ENCODE measurements at places on chromosomes 13 and 19.

GRCh38 chr13:49214917-49215376, 5.2 kb upstream of the MLNR start:
- DNase-seq, result no peak

DNA sequence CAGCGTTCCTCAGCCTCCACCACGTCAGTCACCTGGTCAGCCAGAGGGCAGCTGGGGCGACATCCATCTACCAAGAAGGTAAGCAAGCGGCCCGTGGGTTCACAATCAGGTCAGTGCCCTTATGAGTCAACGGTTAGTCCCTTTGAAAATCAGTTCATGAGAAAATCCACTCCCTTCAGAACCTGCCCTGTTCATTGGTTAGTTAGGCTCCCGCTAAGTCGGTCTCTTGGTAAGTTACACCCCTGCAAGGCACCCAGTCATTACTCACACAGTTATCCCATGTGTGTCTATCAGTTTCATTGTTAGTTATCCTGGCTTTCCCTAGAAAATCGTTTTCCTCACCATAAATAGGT, 564 bp downstream of the SIGLECL1 start:
- DNase-seq, result no peak

- no peak for DNase-seq
Measured at GRCh38 chr19:1417145-1417544, 9.8 kb downstream of the DAZAP1 start.

- DNase-seq, result no peak
Measured at GRCh38 chr19:51586103-51586728, 15.1 kb downstream of the ZNF175 start.

- DNase-seq, result no peak
Measured at GRCh38 chr13:25178070-25178469, 6.0 kb upstream of the AMER2 start.

GRCh38 chr13:25493931-25494640, 122.3 kb downstream of the ATP8A2 start:
- DNase-seq, result no peak

DNA sequence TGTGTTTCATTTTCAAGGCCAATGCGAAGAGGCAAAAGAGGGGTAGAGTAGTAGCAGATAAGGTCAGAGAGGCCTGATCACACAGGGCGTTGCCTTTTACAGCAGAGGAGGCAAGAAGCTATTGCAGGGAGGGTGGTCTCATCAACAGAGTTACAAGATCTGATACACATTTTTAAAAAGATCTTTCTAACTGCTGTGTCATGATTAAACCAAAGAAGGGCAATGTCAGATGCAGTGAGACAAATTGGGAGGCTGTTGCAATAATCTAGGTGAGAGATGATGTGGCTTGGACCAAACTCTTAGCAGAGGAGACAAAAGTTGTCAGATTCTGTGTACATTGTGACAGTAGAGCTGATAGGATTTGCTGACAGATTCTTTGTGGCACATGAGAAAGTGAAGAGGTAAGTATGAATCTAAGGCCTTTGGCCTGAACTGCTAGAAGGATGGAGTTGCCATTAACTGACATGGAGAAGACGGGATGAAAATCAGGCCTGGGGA, 13.0 kb upstream of the LRRC63 start:
- DNase-seq, result no peak

DNA sequence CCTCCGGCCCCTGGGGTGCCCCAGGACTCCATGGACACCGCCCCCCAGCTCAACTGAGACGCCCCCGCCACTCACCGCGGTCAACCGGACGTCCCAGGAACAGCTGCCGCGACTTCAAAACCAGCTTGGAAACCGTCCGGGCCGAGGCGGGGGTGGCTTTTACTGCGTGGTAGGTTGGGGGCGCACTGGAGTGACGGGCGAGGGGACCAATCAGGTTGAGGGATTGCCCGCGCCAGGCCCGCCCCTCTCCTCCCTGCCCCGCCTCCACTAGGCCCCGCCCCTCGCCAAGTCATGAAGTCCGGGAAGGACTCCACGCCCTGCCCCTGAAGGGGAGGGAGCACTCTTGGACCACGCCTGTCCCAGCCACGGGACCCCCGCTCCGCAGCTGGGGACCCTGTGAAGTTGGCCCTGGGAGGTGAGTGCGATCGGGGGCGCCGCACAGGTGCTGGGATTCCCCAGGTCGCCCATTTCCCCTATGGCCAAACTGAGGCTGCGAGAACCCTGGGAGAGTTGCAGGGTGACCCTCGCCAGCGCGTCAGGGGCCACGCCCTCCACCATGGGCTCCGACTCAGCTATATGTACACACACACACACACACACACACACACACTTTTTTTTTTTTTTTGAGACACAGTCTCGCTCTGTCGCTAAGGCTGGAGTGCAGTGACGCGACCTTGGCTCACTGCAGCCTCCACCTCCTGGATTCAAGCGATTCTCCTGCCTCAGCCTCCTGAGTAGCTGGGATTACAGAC, at the start of gene PLIN3:
Gene PLIN3 (minus strand): TSS at position 134 of the 752 bp plus-strand sequence. CDS start 6,273 bp downstream, outside the sequence.
- peak; percentile 100 for DNase-seq

- DNase-seq, result no peak
Measured at GRCh38 chr19:34452723-34453122, 24.5 kb downstream of the UBA2 start.

DNA sequence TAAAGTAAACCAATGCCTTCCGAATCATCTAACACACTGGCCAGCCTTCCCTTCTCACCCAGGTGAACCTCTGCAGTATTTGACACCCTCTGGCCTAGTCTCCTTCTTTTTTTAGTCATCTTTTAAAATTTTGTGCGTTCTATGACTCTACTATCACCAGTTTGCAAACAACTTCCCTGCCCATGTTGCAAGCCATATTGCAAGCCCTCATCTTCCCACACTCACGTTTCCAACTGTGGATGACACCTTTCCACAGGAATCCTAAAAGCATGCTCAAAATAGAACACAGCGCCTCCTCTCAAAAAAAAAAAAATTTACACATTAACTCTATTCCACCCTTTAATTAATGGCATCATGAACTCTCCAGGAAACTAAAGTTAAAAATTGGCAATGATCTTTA, 440.1 kb downstream of the EFNB2 start:
- DNase-seq, result no peak

DNA sequence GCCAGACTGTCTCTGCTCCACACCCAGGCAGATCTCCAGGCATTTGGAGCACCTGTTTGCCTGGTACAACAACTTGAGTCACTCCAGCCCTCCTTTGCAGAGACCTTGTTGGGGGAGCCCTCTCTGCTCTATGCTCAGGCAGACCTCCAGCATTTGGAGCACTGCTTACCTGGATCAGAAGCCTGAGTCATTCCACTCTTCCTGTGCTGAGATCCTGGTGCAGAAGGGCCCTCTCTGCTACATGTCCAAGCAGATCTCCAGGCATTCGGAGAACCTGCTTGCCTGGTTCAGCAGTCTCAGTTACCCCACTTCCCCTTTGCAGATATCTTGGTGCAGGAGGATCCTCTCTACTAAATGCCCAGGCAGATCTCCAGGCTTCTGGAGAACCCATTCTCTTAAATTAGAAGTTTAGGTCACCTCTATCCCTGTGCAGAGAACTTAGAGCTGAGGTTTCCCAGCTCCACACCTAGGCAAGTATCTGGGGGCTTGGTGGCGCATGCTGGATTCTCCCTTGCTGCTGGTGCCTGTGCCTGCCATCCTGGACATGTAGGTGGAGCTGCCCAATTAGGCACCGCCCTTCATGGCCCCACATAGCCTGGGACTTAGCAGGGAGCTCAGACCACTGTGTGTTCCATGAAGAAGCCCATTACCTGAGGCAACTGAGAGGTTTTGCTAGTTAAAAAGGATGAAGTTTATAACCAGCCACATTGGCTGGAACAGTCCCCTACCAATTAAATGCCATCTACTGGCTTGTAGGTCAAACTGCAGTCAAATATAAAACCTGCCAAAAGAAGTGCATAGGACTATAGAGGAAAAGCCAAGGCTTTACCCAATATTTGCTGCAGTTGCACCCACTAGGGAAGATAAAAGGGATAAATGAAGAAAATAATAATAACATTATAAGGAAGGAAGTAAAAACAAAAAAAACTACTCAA, 97.6 kb upstream of the SLITRK6 start:
- no peak for DNase-seq

DNA sequence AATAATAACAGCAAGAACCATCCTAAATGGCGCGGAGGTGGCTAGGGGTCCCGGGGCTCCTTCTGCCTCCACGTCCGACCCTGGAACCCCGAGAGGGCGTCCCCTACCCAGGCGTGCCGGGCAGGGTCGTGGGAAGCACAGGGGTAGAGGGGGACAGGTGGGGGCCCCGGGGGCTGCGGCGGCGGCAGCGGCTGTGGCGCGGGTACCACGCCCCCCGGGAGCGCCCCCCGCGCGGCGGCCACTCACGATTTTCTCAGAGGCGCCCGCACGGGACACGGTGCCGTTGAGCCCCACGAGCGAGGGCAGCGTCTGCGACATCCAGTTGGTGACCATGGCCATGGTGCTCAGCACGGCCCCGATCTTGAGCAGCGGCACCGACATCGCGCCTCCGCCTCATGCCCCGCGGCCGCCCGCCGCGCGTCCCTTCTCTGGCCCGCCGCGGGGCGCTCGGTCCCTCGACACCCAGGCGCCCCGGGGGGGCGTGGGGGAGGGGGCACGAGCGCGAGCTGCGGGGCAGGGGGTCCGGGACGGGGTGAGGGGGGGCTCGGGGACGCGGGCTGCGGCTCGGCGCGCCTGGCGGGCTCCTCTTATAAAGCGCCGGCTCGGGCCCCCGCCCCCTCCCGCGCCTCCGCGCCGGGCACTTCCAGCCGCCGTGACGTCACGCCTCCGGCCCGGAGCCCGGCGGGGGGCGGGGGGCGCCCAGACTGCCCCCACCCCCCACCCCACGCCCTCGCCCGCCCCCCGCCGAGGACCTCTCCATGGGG, 22.9 kb downstream of the OLFM2 start:
- peak; percentile 60 for DNase-seq

- DNase-seq, result peak; percentile 51
Measured at GRCh38 chr19:6424195-6424938, at the start of gene KHSRP. Gene KHSRP, minus strand, starts transcription at chr19:6424811. Its CDS starts 110 bp downstream, at chr19:6424701.

GRCh38 chr19:42479736-42480135, 37.0 kb upstream of the CXCL17 start:
- no peak for DNase-seq

DNA sequence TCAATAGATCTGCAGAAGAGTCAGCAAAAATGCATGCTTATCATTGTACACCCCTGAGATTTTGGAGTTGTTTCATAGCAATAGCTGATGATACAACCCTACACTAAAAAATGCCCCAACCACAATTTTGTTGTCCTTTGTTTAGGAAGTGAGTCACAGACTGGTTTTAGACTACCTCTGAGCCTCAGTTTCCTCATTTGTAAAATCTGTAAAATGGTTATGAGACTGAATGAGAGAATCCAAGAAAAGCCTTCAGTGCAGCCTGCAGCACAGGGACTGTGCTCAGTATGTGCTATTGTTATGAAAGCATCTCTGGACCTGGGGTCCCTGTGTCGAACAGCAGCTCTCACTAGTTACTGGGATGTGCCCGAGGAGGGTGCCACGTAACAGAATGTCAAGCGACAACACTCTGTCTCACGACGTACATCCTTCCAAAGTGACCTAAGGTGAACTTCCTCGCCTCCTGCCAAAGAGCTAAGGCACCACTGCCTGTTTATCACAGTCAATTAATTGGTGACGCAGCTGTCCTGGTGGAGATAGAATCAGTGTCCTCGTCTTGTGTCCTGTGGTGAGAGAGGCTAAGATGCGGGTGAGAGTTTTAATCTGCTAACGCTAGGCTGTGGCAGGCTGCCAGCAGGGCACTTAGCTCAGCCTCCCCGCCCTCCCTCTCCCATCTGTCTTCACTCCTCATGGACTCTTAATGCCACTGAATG, 18.1 kb downstream of the DHRS12 start:
- DNase-seq, result no peak

GRCh38 chr13:81582381-81582780, 1241.5 kb upstream of the SPRY2 start:
- DNase-seq, result no peak

GRCh38 chr13:99982036-99982730, 599 bp downstream of the ZIC2 start:
- DNase-seq, result peak; percentile 30

GRCh38 chr13:114077099-114077932, 55.1 kb downstream of the RASA3 start:
- no peak for DNase-seq

- no peak for DNase-seq
Measured at GRCh38 chr13:43879755-43880181, at the start of gene LACC1. Gene LACC1, plus strand, starts transcription at chr13:43879904. Its CDS starts 1,082 bp downstream, at chr13:43880986.

GRCh38 chr13:66200555-66200954, 1029.6 kb downstream of the PCDH9 start:
- DNase-seq, result no peak

DNA sequence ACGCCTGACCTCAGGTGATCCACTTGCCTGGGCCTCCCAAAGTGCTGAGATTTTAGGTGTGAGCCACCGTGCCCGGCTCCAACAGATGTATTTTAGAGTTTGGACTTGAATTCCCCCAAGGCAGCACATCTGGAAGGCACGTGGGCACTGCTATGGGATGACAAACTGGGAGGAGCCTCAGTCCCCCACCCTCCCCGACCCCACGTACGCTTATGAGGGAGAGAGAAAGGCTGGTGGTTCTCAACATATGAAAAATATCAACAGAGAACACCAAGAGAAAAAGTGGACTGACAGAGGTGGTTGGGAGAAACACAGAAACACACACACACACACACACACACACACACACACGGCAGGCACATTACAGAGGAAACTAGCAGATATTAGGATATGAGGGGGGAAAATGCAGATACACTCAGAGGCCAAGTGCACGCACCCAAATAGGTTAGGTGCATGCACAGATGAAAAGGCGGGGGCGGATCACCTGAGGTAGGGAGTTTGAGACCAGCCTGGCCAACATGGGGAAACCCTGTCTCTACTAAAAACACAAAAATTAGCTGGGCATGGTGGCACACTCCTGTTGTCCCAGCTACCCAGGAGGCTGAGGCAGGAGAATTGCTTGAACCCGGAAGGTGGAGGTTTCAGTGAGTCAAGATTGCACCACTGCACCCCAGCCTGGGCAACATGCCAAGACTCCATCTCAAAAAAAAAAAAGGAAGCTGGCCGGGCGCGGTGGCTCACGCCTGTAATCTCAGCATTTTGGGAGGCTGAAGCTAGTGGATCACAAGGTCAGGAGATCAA, 3.2 kb downstream of the STX10 start:
- no peak for DNase-seq

All from AG20443 (cell line).